ENCODE measurements at places on chromosomes 4 and X.

GRCh38 chrX:108584617-108585211 lies 145.1 kb downstream of the COL4A5 start:
- DNase-seq, result no peak

DNA sequence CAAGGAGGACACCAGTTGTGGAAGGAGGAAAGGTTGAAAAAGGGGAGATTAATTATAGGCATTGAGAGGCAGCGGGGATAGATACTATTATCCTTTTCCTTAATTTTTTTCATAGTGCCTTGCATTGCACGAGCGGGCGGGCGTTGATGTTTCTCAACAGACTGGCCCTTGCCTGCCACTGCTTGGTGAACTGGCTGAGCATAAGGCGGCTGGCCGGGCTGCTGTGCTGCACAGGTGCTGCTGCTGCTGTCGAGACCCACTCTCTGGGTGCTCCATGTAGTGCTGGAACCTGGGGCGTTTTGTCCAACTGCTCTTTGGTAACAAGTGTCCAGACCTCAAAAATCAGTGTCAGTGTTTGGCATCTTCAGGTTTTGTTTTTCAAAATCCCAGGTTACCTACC lies 83.3 kb upstream of the PAQR3 start:
- DNase-seq, result no peak

DNA sequence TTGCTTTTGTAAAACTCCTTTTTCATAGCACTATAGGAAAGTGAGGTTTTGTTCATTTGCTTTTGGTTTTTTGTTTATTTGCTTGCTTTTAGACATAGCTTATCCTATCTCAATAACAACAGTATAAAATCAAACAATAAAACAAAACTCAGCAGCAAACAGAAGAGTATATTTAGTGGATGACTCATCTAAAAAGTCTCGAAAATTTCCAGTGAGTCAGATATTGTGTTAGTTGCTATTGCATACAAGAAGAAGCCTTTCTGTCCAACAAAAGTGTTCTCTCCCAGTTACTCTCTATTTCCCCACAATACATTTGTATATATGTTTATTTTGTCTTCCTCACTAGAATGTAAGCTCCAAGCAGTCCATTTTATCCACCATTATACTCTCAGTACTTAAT lies 36.0 kb upstream of the NPNT start:
- no peak for DNase-seq

DNA sequence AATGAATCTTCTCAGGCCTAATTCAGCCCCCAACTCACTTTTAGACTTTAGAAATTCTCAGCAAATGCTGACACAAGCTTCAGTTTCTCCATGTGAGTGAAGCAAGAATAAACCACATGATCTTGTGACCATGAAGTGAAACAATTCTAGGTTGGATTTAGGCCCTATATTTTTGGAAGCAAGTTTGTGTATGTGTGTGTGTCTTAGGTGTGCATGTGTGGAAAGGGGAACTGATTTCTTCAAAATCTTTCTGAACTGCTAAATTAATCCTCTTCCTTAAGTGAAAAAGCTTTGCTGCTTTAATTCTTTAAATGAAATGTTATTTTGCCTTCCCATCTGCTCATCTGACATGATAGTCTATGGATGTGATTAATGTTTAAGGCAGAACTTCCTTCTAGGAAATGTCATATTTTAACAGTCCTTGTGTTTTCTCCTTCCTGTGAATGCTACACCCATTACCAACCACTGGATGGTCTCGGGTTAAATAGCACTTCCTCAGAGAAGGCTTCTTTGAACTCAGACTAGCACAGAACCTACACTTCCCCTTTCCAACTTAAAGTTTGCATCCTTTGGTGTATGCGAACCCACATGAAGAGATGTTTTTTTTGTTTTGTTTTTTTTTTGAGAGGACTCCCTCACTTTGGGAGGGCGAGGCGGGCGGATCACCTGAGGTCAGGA lies 1.2 kb upstream of the TMEM144 start:
- no peak for DNase-seq

DNA sequence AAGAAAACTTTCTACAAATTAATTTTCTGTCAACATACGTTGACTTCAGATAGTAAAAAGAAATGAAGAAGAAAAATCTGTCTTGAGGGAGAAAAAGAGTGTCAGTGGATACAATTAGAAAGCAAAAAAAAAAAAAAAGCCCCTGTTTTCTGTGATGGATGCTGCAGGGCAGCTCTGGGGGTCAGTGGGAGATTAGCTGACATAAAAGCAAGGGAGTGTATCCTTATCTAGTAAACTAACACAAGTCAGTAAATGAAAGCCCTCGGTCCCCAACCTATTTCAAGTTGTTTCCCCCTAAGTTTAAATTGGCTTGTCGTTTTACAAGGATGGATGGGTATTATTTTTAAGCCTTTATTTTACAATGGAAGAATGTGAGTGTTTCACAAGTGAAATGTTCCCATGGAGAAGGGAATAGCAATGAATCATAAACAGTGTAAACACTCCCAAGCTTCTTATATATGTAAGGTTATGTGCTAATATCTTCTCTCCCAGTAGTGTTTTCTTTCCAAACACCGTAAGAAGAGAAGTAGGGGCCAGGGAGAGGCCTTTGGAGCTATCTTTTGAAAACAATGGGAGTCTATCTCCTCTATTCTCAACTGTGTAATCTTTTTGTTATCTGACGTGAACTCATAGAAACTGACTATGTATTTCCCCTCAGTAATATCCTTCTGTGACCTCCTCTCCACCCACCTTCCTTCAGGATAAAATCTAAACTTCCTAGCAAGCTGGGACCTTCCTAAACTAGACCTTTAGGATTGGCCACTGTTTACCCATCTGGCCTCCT lies 347.7 kb downstream of the FBXO8 start:
- no peak for DNase-seq

DNA sequence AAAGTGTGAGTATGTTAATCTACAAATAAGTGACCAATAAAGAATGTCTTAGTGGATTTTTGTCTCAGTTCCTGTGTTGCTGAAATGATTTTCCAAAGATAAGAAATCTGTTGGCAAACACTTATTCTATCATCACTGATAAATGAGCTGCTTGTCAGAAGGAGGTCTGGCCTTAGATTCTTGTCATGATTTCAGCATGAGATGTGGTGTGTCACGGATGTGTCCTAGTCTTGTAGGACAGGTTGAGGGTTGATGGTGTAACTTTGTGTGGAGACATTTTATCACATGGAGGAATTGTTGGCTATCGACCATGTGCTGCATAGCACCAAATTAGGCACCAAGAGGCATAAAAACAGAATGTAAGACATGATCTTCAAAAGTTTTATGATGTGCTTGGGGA lies 31.8 kb upstream of the LIMCH1 start:
- DNase-seq, result no peak
